Stomach (tissue), 19 donors: ENCODE measurements at places on chromosomes 2 and 18. TPM values are rescaled to one million over a fixed set of nuclear protein-coding genes. Genes with fewer than 3 reads are reported as not detected.

Gene CPO
- not detected for total RNA-seq

Gene CYP1B1
- total RNA-seq: 7.5 TPM

Gene CHN1
- total RNA-seq: not detected

Gene TMEM163
- total RNA-seq: not detected

Gene TRMT61B
- 12.2 TPM for total RNA-seq

Gene TAF4B
- 33.6 TPM for total RNA-seq

Gene LRRC30
- not detected for total RNA-seq

Gene PRSS56
- total RNA-seq: not detected

Gene GULP1
- total RNA-seq: 179 TPM

DNA sequence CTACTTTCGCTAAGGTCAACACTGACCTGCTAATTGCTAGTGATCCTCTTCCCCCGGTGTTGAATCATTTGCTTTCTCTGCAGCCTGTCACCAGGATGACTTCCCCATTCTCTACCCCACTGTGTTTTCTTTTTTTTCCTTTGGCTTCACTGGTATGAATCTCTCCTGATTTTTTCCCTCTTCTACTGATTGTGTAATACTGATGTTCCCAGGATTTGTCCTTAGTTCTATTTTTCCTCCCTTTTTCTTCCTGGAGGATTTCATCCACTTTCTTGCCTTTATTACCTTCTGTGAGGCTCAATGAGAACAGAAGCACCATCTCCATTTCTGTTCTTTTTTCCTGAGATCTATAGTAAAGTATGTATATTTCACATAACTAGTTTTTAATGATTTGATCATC lies 14.1 kb upstream of the MSH2 start:
- no peaks in the 10 kb centered on the region for H3K4me1 ChIP-seq
- H3K27me3 ChIP-seq: no peaks in the 10 kb centered on the region
- H3K4me3 ChIP-seq: no peak overlapping the region
- H3K27ac ChIP-seq: no peak overlapping the region

GRCh38 chr2:144514616-144515091 lies 5.3 kb downstream of the ZEB2 start:
- H3K36me3 ChIP-seq: no peaks in the 10 kb centered on the region
- H3K4me3 ChIP-seq: peak overlapping the region; percentile 60
- H3K4me1 ChIP-seq: peaks cover 14% of the 10 kb centered on the region
- peaks cover 95% of the 10 kb centered on the region for H3K27me3 ChIP-seq
- DNase-seq: no peak

DNA sequence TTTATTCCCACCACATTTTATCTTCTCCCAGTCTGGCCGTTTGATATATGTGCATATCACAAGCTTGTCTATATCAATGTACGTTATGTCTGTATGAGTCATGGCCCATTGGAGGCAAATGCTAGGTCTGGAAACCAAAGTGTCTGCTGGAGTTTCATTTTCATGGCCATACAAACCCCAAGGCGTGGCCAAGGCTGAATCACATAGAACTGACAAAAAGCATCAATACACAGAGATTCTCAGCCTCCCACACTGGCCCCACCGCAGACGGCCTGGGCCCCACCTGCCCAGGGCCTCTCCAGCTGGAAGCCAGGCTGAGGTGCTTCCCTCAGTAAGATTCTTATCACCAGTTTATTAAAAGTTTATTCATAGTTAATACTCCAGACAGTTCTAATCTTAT lies 40.5 kb upstream of the SALL3 start:
- H3K4me1 ChIP-seq: no peaks in the 10 kb centered on the region
- no peak for DNase-seq
- no peak overlapping the region for H3K4me3 ChIP-seq

- no peaks in the 10 kb centered on the region for H3K4me1 ChIP-seq
- no peak for DNase-seq
These were observed 27.0 kb downstream of the TRAPPC12 start for GRCh38 chr2:3406501-3406900.

DNA sequence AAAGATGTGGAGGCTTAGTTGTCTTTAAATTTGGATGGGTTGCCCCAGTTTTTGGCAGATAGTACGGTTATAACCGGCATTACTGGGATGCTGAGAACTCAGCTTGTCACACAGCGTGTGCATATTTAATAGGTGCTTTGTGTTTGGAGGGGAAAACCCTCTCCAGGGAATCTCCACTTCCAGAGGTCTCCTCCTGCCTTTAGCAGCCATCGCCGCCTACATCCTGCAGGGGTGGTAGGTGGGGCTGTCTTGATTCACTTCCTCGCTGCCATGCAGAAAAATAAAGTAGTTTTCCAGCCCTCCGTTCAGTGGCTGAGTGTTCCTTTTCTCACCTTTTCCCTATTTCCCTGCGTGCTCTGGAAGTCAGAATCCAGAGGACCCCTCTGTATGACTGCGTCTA lies 76.4 kb downstream of the ITGB1BP1 start:
- peaks cover 35% of the 10 kb centered on the region for H3K4me1 ChIP-seq
- H3K27ac ChIP-seq: peak overlapping the region; percentile 78
- H3K4me3 ChIP-seq: no peak overlapping the region

GRCh38 chr2:187206071-187206470 lies 242.0 kb downstream of the CALCRL start:
- H3K27me3 ChIP-seq: no peaks in the 10 kb centered on the region

- H3K27ac ChIP-seq: no peak overlapping the region
- peaks cover 22% of the 10 kb centered on the region for H3K4me1 ChIP-seq
- DNase-seq: peak; percentile 23
These were observed 60.0 kb downstream of the HS1BP3 start for GRCh38 chr2:20590704-20591515.

DNA sequence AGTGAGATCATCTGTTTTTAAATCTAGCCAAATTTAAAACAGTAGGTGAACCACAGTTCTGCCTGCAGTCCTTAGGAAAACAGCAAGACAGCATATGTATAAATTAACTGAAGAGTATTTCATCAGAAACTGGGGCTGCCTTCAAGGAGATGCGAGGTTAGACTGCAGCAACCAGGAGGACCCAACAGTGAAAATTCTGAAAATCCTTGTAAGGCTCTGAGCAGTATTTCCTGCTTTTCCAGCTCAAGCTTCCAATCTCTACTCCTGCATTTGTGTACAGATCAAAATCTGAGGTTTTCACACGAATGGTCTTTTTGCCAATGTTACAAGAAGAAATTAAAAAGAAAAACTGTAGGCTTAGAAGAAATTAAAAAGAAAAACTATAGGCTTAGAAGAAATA lies 43.7 kb downstream of the CERKL start:
- no peak for DNase-seq
- H3K27me3 ChIP-seq: no peaks in the 10 kb centered on the region
- no peaks in the 10 kb centered on the region for H3K36me3 ChIP-seq
- no peaks in the 10 kb centered on the region for H3K4me1 ChIP-seq

DNA sequence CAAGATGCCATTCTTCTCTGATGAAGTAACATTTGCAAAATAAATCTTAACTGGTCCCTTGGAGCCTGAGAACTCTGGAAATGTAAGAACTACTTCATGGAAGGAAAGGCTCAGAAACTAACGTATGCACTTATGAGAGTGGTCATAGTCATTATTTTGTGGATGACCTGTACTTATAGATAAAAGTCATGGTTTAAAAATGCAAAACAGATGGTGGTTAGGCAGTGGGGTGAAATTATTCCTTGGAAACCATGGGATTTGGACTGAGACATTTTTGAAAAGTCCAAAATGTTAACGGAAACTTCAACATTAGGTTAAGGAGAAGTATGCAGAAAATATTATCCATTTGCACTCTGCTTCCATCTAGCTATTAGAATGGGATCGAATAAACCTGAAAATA lies 223.0 kb downstream of the ICOS start:
- H3K36me3 ChIP-seq: no peaks in the 10 kb centered on the region
- DNase-seq: no peak
- no peaks in the 10 kb centered on the region for H3K27me3 ChIP-seq
- H3K4me1 ChIP-seq: no peaks in the 10 kb centered on the region

- DNase-seq: no peak
- H3K27me3 ChIP-seq: no peaks in the 10 kb centered on the region
- no peak overlapping the region for H3K27ac ChIP-seq
- H3K4me1 ChIP-seq: peaks cover 15% of the 10 kb centered on the region
- no peaks in the 10 kb centered on the region for H3K36me3 ChIP-seq
These were observed 69.2 kb downstream of the PLB1 start for GRCh38 chr2:28565033-28565432.

GRCh38 chr2:20676353-20677215 lies 9.6 kb downstream of the GDF7 start:
- H3K27me3 ChIP-seq: peaks cover 34% of the 10 kb centered on the region
- no peak overlapping the region for H3K4me3 ChIP-seq
- peaks cover 4% of the 10 kb centered on the region for H3K36me3 ChIP-seq
- peak; percentile 60 for DNase-seq

DNA sequence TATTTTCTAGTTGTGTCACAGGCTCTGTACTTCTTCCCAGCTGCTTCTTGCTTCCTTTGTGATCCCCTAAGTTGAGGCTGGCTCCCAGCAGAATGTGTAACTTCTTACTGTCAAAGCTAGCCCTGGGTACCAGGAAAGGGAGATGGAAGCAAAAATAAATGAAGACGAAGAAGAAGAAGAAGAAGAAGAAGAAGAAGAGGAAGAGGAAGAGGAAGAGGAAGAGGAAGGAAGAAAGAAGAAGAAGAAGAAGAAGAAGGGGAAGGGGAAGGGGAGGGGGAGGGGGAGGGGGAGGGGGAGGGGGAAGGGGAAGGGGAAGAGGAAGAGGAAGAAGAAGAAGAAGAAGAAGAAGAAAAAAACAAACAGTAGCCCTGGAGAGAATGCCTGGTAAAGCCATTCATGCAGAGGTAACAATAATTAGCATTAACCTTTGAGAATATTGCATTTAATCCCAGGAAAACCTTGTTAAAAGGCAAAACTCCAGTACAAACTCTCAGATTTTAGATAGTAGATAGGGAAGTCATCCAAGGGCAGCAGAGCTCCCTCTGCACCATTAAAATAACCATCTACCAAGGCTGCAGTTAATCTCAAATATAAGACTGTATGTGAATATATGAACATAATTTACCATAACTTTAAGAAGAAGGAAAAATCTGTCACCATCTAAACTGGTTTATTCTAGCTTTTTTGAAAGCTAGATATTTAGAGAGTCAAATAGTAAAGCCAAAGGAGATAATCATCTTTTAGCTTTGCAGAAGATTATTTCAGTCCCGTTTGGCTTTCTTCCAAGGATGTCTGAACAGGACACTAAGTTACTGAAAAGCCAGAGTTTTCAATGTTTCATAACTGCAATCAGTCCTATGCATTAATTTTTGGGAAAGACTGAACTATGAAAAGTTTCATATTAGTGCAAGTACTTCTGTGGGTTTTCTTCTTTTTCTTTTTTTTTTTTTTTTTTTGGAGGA lies 44.3 kb upstream of the FBXO11 start:
- H3K27me3 ChIP-seq: no peaks in the 10 kb centered on the region
- no peaks in the 10 kb centered on the region for H3K36me3 ChIP-seq
- H3K27ac ChIP-seq: no peak overlapping the region
- H3K4me1 ChIP-seq: no peaks in the 10 kb centered on the region
- H3K4me3 ChIP-seq: no peak overlapping the region

GRCh38 chr2:98947554-98947953 lies 11.5 kb upstream of the CRACDL start:
- no peaks in the 10 kb centered on the region for H3K36me3 ChIP-seq
- peaks cover 5% of the 10 kb centered on the region for H3K27me3 ChIP-seq
- H3K4me1 ChIP-seq: peaks cover 4% of the 10 kb centered on the region
- no peak overlapping the region for H3K4me3 ChIP-seq

- no peak overlapping the region for H3K27ac ChIP-seq
- H3K4me3 ChIP-seq: no peak overlapping the region
- H3K4me1 ChIP-seq: no peaks in the 10 kb centered on the region
- H3K36me3 ChIP-seq: peaks cover 91% of the 10 kb centered on the region
These were observed 11.5 kb downstream of the GCC2 start for GRCh38 chr2:108460345-108461037.

- no peak overlapping the region for H3K27ac ChIP-seq
- H3K36me3 ChIP-seq: no peaks in the 10 kb centered on the region
- H3K4me3 ChIP-seq: no peak overlapping the region
- no peak for DNase-seq
- no peaks in the 10 kb centered on the region for H3K27me3 ChIP-seq
- H3K4me1 ChIP-seq: peaks cover 47% of the 10 kb centered on the region
These were observed 21.8 kb downstream of the ATAD2B start for GRCh38 chr2:23905155-23905554.

GRCh38 chr18:59820663-59821062 lies 79.1 kb upstream of the PMAIP1 start:
- H3K27ac ChIP-seq: no peak overlapping the region
- no peak for DNase-seq
- H3K4me1 ChIP-seq: no peaks in the 10 kb centered on the region
- no peak overlapping the region for H3K4me3 ChIP-seq
- peaks cover 19% of the 10 kb centered on the region for H3K27me3 ChIP-seq
- H3K36me3 ChIP-seq: no peaks in the 10 kb centered on the region

DNA sequence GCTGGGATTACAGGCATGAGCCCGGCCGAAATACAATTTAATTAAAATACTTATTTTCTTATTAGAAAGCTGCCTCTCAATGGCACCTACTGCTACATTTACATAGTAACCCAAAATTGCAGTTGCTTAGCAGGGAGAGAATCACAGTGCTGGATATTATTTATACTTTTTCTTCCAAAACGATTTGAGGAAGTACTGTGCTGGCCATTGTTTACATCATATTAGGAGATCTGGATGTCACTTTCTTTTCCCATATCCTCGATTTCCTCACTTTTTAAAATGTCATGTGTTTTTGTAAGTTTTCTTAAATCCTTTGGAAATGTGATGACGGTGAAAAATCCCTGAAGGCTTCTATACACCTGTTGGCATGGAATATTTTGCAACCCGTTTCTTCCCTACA lies 3.4 kb upstream of the SP3 start:
- H3K4me1 ChIP-seq: peaks cover 6% of the 10 kb centered on the region
- DNase-seq: no peak

DNA sequence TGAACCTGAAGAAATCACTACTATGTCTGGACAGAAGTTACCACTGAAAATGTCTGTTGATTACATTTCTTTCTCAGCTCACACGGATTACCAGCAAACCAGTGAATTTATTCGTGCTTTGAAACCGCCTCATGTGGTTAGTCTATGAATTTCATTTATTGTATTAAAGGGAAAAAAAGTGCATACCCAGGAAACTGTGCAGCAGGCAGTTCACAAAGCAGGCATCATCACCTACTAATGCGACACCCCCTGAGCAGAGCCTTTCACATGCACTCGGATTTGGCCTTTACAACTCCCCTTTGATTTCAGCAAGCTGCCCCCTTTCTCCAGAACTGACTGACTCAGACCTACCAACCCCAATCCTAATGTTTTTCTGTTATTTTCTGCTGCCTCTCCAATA lies 20.1 kb downstream of the CPSF3 start:
- DNase-seq: no peak
- H3K27ac ChIP-seq: no peak overlapping the region
- no peaks in the 10 kb centered on the region for H3K4me1 ChIP-seq
- H3K36me3 ChIP-seq: peaks cover 98% of the 10 kb centered on the region

GRCh38 chr2:20516646-20517341 lies 69.9 kb downstream of the RHOB start:
- peaks cover 13% of the 10 kb centered on the region for H3K4me1 ChIP-seq
- peak overlapping the region; percentile 64 for H3K27ac ChIP-seq
- H3K4me3 ChIP-seq: no peak overlapping the region
- no peak for DNase-seq
- H3K36me3 ChIP-seq: no peaks in the 10 kb centered on the region
- no peaks in the 10 kb centered on the region for H3K27me3 ChIP-seq

- H3K36me3 ChIP-seq: no peaks in the 10 kb centered on the region
- H3K27me3 ChIP-seq: no peaks in the 10 kb centered on the region
- no peak for DNase-seq
- H3K4me1 ChIP-seq: peaks cover 6% of the 10 kb centered on the region
- H3K4me3 ChIP-seq: no peak overlapping the region
These were observed 256.7 kb downstream of the CAMKMT start for GRCh38 chr2:44618251-44619023.
